ENCODE measurements at places on chromosomes 4 and X.

DNA sequence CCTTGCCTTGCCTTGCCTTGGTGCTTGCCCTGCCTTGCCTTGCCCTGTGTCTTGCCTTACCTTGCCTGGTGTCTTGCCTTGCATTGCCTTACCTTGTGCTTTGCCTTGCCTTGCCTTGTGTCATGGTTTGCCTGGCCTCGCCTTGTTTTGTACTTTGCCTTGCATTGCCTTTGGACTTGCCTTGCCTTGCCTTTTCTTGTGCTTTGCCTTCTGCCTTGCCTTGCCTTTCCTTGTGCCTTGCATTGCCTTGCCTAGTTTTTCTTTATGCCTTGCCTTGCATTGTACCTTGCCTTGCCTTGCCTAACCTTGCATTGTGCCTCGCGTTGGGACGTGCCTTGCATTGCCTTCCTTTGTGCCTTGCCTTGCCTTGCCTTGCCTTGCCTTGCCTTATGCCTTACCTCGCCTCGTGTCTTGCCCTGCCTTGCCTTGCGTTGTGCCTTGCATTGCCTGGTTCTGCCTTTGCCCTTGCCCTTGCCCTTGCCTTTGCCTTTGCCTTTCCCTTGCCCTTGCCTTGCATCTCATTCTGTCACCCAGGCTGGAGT is 82.8 kb downstream of the TAB3 start:
- H3K27ac ChIP-seq, result no peak overlapping the region
- no peak overlapping the region for H3K4me3 ChIP-seq

GRCh38 chrX:70769659-70770227 is 138.8 kb downstream of the TEX11 start:
- no peaks in the 10 kb centered on the region for H3K4me1 ChIP-seq
- DNase-seq, result peak; percentile 10
- H3K27me3 ChIP-seq, result no peaks in the 10 kb centered on the region
- no peak overlapping the region for H3K27ac ChIP-seq
- no peaks in the 10 kb centered on the region for H3K36me3 ChIP-seq

GRCh38 chrX:91080822-91081221 is 353.8 kb upstream of the PABPC5 start:
- H3K36me3 ChIP-seq, result no peaks in the 10 kb centered on the region
- no peak for DNase-seq
- H3K27ac ChIP-seq, result no peak overlapping the region
- no peak overlapping the region for H3K4me3 ChIP-seq
- H3K27me3 ChIP-seq, result no peaks in the 10 kb centered on the region

GRCh38 chr4:70449220-70449619 is 22.8 kb upstream of the MUC7 start:
- H3K4me1 ChIP-seq, result no peaks in the 10 kb centered on the region
- H3K27me3 ChIP-seq, result peaks cover 3% of the 10 kb centered on the region
- no peaks in the 10 kb centered on the region for H3K36me3 ChIP-seq
- DNase-seq, result no peak
- H3K27ac ChIP-seq, result no peak overlapping the region

DNA sequence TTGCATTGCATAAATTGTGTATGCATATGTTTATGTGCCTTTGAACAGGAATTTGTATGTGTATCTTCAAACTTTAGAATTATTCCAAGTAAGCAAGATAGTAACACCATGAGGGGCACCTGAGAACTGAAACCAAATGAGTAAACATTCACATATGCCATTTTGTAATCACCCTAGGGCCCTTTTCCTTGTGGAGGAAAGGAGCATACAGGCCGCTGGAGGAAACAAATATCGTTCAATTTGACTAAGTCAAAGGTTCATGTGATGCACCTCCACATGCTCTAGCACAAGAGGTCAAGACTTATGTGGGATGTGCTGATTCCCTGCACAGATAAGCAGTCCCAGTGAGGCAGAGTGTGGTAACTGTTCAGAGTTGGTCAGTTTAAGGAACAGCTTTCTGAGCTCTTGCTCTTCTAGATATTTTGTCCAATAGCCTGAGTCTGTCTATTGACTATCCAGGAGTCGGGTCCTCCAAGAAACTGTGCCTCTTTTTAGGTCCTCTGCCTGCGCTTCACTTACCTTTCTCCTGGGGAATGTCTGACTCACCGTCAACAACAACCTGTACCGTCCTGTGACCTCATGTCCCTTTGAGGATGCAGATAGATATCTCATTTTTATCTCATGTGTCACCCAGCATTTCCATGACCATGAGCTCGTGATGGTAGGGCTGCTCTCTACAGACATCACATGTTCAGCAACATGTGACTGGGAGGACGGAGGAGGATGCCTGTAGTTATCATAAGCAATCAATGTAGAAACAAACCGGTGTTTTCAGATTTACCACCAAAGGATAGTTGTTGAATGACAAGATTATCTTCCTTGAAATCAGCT is 196.9 kb downstream of the NWD2 start:
- H3K36me3 ChIP-seq, result no peaks in the 10 kb centered on the region
- no peak overlapping the region for H3K4me3 ChIP-seq
- H3K27me3 ChIP-seq, result no peaks in the 10 kb centered on the region
- no peak overlapping the region for H3K27ac ChIP-seq
- no peak for DNase-seq

- H3K27ac ChIP-seq, result no peak overlapping the region
- H3K36me3 ChIP-seq, result no peaks in the 10 kb centered on the region
- peaks cover 32% of the 10 kb centered on the region for H3K27me3 ChIP-seq
- H3K4me1 ChIP-seq, result no peaks in the 10 kb centered on the region
- H3K4me3 ChIP-seq, result no peak overlapping the region
Measured at GRCh38 chr4:152150214-152150613, 385.7 kb downstream of the FBXW7 start.

DNA sequence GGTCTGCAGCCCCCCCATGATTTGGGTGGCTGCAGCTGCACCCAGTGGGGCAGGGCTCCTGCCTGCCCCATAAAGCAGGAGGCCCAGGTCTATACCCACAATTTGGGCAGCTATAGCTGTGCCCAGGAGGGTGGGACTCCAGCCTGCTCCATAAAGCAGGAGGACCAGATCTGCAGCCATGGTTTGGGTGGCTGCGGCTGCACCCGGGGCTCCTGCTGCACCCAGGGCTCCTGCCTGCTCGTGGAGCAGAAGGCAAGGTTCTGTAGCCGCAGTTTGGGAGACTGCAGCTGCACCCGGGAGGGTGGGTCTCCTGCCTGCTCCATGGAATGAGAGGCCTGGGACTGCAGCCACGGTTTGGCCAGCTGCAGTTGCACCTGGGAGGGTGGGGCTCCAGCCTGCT is 81.1 kb downstream of the ATRX start:
- no peaks in the 10 kb centered on the region for H3K27me3 ChIP-seq
- peaks cover 12% of the 10 kb centered on the region for H3K36me3 ChIP-seq
- H3K4me1 ChIP-seq, result peaks cover 7% of the 10 kb centered on the region

GRCh38 chrX:123884809-123885408 is 25.1 kb downstream of the XIAP start:
- no peak overlapping the region for H3K27ac ChIP-seq
- no peak overlapping the region for H3K4me3 ChIP-seq
- H3K27me3 ChIP-seq, result no peaks in the 10 kb centered on the region
- peak; percentile 48 for DNase-seq
- no peaks in the 10 kb centered on the region for H3K4me1 ChIP-seq

DNA sequence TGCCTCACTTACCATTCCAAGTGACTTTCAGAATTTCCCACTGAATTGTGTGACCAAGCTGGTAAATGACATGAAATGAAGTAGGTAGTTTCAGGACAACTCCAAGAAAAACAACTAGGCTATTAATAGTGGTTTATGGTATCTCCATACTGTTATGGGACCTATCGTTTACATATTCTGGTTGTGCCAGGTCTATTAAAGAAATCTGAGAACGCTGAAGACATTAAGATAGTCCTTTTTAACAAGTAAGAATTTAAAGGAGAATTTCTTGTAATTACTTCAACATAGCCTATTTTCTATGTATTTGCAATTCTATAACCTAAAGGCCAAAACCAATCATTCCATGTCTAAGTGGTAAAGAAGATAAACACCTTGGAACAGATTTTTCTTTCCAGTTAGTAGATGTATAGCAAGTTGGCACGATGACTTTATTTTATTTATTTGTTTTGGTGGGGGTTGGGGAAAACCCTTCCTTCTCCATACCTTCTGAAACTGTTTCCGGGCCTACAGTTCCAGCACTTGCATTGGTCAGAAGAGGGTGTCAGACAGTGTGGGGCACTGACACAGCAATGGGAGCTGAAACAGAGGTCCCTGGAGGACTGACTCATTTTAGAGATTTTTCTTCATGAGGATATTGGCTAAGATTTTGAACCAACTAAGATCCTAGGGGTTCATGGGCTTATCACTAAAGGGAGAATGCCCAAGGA is 7.6 kb upstream of the DCLK2 start:
- H3K36me3 ChIP-seq, result no peaks in the 10 kb centered on the region
- peak; percentile 26 for DNase-seq
- no peak overlapping the region for H3K27ac ChIP-seq

DNA sequence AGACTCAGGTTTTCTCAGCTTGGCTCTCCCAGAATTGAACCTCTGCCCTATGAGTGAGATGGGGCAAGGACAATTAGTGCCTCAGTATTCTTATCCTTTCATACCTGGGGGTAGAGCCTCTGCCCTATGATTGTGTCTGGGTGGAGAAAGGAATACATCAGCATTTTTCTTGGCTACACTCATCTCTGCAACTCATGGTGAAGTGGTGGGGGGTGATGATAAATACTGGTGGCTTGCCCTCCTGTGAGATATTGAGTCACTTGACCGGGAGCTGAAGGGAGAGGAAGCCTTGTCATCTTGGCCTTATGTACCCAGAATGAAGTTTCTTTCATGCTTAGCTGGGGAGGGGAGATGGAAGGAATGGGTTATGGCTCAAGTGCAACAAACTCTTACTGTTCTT is 71.3 kb upstream of the ENOX2 start:
- no peaks in the 10 kb centered on the region for H3K27me3 ChIP-seq
- H3K36me3 ChIP-seq, result no peaks in the 10 kb centered on the region
- H3K27ac ChIP-seq, result no peak overlapping the region
- H3K4me3 ChIP-seq, result no peak overlapping the region
- DNase-seq, result peak; percentile 18
- H3K4me1 ChIP-seq, result no peaks in the 10 kb centered on the region

DNA sequence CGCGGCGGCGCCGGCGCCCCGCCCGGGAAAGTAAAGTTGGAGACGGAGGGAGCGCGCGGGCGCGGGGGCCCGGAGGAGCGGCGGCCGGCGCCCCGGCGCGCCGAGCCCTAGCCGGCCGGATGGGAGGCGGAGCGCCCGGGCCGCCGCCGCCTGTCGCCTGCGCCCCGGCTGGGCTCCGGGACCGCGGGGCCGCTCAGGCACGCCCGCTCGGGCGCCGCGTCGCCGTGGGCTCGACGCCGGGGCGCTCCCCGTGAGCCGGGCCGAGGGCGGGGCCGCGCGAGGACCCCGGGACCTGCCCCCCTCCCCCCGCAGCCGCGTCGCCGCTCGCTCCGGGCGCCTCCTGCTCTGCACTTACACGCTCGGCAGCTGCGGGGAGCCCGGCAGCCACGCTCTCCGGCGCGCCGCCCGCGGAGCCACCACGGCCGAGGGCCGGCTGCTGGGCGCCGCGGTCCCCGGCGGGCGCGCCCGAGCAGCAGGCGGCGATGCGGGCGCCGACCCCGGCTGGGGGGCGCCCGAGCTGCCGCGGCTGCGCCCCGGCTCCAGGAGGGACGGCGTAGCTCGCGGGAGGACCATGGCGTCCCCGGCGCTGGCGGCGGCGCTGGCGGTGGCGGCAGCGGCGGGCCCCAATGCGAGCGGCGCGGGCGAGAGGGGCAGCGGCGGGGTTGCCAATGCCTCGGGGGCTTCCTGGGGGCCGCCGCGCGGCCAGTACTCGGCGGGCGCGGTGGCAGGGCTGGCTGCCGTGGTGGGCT is at the start of gene ADRA2C:
ADRA2C (plus strand) TSS at position 350 of the 749 bp plus-strand sequence; CDS start at position 572, 222 bp downstream.
- peaks cover 85% of the 10 kb centered on the region for H3K27me3 ChIP-seq
- no peak within 1 kb of the TSS for H3K27ac ChIP-seq
- H3K4me3 ChIP-seq, result peak within 1 kb of the TSS; percentile 54
- peak; percentile 5 for DNase-seq
- H3K36me3 ChIP-seq, result no peaks in the 10 kb centered on the region

DNA sequence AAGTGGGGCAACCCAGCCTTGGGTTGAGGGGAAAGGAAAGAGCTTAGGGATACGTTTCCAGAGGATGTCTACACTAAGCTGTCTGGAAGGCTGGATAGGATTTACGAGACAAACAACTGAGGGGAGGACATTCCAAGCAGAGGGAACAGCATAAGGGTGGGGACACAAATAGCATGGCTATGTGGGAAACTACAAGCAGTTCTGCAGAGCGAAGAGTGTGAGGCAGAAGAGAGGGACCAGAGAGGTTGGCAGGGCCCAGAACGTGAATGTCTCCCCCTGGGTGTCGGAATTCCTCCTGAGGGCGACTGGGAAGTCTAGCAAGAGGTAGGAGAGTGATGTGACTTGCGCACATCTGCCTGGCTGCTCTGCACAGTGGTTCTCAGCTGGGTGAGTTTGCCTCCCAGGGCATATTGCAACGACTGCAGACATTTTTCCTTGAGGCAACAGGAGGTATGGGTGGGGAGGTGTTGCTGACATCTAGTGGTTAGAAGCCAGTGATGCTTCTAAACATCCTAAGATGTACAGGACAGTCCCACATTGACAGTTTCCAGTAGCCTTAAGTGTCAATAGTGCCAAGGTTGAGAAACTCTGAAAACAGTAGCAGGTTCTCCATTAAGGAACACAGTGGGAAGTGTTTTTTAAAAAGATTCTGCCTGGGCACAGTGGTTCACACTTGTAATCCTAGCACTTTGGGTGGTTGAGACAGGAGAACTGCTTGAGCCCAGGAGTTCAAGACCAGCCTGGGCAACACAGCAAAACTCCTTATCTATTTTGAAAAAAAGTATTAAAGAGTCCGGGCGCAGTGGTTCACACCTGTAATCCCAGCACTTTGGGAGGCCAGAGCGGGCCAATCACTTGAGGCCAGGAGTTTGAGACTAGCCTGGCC is 9.2 kb downstream of the NDUFA1 start:
- peak; percentile 70 for DNase-seq
- H3K4me1 ChIP-seq, result peaks cover 4% of the 10 kb centered on the region
- no peak overlapping the region for H3K27ac ChIP-seq
- H3K27me3 ChIP-seq, result no peaks in the 10 kb centered on the region

- H3K4me3 ChIP-seq, result no peak overlapping the region
- H3K36me3 ChIP-seq, result no peaks in the 10 kb centered on the region
- no peak for DNase-seq
- no peak overlapping the region for H3K27ac ChIP-seq
- H3K27me3 ChIP-seq, result peaks cover 10% of the 10 kb centered on the region
- no peaks in the 10 kb centered on the region for H3K4me1 ChIP-seq
Measured at GRCh38 chrX:44744799-44745198, 99.0 kb upstream of the DUSP21 start.

- H3K27me3 ChIP-seq, result no peaks in the 10 kb centered on the region
- peaks cover 6% of the 10 kb centered on the region for H3K36me3 ChIP-seq
- peaks cover 6% of the 10 kb centered on the region for H3K4me1 ChIP-seq
- DNase-seq, result peak; percentile 73
- H3K27ac ChIP-seq, result no peak overlapping the region
- no peak overlapping the region for H3K4me3 ChIP-seq
Measured at GRCh38 chr4:185421366-185422124, 4.2 kb downstream of the UFSP2 start.

All from mesenchymal stem cell (in vitro differentiated cells and primary cell).